NCI-H446 (cell line): ENCODE measurements at places on chromosomes 7 and 10.
A peak's percentile ranks its signal among the peaks of the same experiment; 100 is the strongest.

DNA sequence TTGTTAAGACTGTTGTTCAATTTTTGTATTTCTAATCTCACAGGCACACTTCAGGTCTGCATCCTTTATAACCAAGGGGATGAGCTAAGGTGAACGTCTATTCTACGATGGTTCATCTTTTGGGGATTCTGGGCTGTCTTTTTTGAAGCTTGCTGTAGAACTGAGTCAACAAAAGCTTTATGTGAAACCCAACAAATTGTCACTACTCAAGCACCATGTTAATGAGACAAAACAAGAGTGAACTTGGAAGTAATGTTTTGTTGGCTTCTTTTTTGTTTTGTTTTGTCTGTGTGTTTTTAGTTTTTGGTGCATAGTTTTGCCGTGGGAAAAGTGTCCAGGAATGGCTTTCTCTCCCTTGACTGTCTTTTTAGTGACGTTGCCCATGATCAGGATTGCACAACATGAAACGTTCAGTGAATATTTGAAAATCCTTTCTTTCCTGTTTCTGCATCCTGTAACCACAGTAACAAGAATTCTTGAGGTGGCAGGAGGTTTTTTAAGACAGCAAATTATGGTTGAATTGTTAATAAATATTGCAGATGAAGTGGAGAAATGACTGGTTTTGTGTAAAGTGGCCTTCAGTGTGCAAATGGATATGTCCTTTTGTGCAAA is 65.6 kb downstream of the WIPF3 start:
- DNase-seq: no peak

- DNase-seq: no peak
Measured at GRCh38 chr10:71173466-71173865, 38.9 kb upstream of the UNC5B start.

- no peak for DNase-seq
Measured at GRCh38 chr10:97090035-97090434, 95.7 kb downstream of the SLIT1 start.

DNA sequence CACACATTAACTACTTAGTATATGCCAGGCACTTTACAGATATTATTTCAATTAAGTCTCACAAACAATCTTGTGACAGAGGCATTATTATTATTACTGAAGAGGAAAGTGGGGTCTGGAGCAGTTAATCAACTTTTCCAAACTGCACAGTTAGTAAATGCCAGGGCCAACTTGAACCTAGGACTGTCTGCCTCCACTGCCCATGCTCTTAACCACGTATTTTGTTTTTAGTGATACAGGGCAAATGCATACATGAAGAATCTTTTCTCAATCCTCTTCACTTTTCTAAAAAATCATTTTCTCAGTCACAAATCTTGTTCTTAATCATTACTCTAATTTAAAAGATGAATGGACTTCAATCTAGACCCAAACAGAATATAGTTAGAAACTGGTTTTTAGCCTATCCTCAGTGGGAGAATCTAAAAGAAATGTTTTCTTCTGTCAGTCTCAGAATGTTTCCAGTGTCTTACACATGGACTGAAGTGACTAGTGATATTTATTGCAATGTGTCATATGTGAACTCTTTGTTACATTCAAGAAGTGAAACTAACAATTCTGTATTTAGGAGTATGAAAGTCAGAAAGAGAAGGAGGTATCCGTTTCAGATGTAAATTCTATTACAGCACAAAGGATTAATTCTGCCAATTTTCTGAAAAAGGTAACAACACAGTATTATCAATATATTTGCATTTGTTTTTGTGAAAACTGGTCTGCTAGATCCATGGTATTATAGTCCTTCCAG is 55.5 kb upstream of the CCNJ start:
- DNase-seq: no peak

DNA sequence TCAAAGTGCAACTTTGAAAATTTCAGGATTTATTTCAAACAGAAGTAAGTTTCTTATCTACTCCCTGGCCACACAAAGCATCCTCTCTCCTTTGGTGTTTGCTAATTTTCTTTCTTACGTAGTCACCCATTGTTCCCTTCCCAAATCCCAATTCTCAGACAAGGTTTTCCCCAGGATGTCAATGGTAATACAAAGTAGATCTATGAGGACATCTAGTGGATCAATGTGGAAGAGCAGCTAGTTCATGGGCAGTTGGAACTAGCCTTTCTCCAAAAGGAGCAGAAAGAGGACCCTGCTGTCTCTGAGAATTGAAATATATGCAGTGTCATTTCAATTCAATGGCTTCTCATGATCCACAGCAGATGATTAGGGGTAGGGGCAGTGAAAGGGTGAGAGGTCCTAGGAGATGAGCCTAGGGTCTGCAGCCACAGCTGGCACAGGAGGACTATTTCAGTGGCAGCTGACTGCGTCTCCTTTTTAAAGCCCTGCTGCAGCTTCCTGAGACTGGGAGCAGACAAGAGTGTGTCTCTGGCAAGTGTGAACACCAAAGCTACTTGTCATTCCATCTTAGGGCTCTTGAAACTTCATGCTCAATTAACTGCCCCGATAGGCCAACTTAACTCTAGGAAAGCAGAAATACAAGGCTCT is 632.6 kb downstream of the KCNMA1 start:
- DNase-seq: peak; percentile 10

DNA sequence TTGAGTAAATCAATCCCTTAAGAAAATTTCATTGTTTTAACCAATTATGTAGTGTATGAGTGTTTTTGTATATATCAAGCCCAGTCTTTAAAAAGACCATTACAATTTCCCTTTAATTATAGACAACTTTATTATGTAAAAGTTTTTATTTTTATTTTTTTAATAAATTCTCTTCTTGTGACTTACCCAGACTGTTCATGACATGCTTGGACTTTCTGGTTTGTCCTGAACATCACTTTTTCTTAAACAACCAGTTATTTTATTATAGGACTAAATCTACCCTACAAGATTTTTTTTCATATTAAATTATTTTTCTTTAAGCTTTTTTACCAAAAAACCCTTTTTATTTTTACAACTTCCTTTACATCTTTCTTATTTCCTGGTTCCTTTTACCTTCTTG is 410.4 kb downstream of the ATRNL1 start:
- DNase-seq: no peak

- DNase-seq: no peak
Measured at GRCh38 chr10:76319661-76320060, 888.2 kb downstream of the LRMDA start.

DNA sequence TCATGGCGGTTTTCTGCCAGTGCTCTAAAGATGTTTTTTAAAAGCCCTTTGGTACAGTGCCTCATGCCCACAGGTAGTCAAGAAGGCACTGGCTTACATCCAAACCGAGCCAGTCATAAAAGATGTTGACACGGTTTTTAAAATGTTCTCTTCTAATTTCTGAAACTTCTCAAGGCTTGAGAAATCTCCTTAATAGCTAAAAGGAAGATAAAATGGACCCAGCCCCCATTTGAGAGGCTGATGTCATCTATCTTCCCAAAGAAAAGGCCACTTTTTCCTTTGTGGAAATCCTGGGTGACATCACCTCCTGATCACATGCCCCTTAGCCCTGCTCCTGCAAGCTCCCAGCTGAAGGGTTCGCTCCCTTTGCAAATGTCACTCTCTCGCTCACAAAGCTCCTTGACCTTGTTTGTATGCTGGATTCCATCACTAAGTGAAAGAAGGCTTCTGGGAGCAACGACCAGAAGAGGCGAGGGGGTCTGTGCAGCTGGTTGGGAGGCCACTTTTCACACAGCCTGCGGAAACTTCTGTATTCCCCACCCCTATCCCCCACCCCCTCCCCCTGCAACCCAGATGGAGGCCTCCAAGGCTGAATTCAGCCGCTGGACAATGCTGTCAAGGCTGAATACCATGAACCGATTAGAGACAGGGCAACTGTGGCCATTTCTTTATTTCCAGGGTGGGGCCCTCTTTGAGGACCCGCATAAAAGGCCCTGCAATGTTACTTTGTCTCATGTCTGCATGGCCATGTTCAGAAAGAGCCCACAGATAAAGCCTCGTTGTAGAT is 122.8 kb downstream of the CUBN start:
- DNase-seq: no peak
